Stimulated activated CD4-positive, alpha-beta T cell treated with anti-CD3 and anti-CD28 coated beads, Interleukin-2, amount 100 ng/mL, for 24 hours (primary cell): ENCODE measurements at places on chromosomes 3 and 15.

GRCh38 chr3:48345946-48346572, 12.6 kb upstream of the SPINK8 start:
- no peak for DNase-seq

GRCh38 chr15:93060336-93061248, 28.4 kb downstream of the RGMA start:
- DNase-seq = no peak

- no peak for DNase-seq
These were observed 21.0 kb upstream of the CHMP2B start for GRCh38 chr3:87206070-87206469.

- no peak for DNase-seq
These were observed 200.7 kb downstream of the KCNH8 start for GRCh38 chr3:19348941-19349564.

GRCh38 chr15:38153781-38154180, 98.9 kb upstream of the SPRED1 start:
- DNase-seq = no peak

DNA sequence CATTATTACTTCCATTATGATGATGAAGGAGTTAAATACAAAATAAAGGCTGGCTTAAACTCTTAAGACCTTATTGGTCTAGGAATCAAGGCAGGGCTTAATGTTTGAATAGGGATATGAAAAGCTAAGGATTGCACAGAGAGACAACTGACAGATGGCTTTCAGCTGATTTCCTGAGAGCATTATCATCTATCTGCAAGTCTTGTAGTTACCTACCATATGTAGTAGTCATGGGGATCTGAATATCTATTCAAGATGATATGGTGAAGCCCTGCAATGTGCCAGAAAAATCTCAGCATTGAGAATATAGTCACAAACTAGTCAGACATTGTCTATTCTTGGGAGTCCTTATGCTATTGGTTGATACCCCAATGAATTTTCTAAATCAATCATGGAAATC, 47.5 kb upstream of the CHMP2B start:
- DNase-seq = no peak
